ENCODE measurements at places on chromosomes 13 and 19. TPM values are rescaled to one million over a fixed set of nuclear protein-coding genes. Genes with fewer than 3 reads are reported as not detected.

The IFNL1 gene
- total RNA-seq, result not detected

The ZNF723 gene
- total RNA-seq, result not detected

- H3K36me3 ChIP-seq, result no peaks in the 10 kb centered on the region
- H3K27ac ChIP-seq, result no peak overlapping the region
- no peak overlapping the region for H3K4me3 ChIP-seq
- H3K4me1 ChIP-seq, result no peaks in the 10 kb centered on the region
- H3K27me3 ChIP-seq, result no peaks in the 10 kb centered on the region
Measured at GRCh38 chr13:42086582-42086981, 38.1 kb downstream of the DGKH start.

- no peaks in the 10 kb centered on the region for H3K27me3 ChIP-seq
- no peaks in the 10 kb centered on the region for H3K4me1 ChIP-seq
- H3K4me3 ChIP-seq, result no peak overlapping the region
- H3K36me3 ChIP-seq, result no peaks in the 10 kb centered on the region
Measured at GRCh38 chr19:41595258-41595889, 19.4 kb downstream of the CEACAM21 start.

- no peak for DNase-seq
- peak overlapping the region; percentile 75 for H3K4me3 ChIP-seq
- H3K27me3 ChIP-seq, result no peaks in the 10 kb centered on the region
- peaks cover 17% of the 10 kb centered on the region for H3K36me3 ChIP-seq
- H3K27ac ChIP-seq, result peak overlapping the region; percentile 72
Measured at GRCh38 chr19:19202707-19203011, 555 bp downstream of the NR2C2AP start.

DNA sequence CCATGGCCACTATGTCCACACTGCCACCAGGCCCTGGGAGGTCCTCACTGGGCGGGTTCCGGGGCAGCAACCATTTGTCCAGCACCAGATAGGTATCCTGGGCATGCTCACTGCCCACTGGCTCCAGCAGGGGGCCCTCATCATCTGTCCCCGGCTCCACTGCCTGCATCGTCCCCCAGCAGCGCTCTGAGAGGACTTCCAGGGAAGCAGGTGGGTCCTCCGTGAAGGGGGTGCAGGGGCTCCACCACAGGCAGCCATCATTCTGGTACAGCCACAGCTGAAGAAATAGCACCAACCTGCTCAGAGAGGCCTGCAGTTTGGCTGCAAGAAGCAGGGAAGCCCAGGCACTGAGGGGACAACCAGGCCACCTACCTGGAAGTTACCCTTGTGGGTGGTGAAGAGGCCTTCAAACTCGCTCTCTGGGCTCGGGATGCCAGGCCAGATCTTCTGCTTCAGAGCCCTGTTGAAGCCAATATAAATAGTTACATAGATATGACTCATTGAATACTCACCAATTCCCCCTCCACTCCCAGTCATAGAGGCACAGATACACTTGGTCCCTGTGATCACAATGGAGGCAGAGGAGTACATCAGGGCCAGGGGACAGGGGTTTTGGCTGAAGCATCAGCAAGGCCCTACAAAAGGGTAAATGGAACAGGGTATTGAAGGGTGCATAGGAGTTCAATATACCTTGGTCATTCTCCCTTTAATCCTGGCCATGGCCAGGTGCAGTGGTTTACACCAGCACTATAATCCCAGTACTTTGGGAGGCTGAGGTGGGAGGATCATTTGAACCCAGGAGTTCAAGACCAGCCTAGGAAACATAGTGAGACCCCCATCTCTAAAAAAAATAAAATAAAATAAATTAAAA, 4.1 kb downstream of the SWSAP1 start:
- peaks cover 61% of the 10 kb centered on the region for H3K4me1 ChIP-seq
- H3K27me3 ChIP-seq, result peaks cover 5% of the 10 kb centered on the region
- no peaks in the 10 kb centered on the region for H3K36me3 ChIP-seq

GRCh38 chr19:24081056-24081455, 5.9 kb upstream of the ZNF254 start:
- no peaks in the 10 kb centered on the region for H3K27me3 ChIP-seq
- DNase-seq, result no peak
- H3K27ac ChIP-seq, result no peak overlapping the region
- no peak overlapping the region for H3K4me3 ChIP-seq
- no peaks in the 10 kb centered on the region for H3K36me3 ChIP-seq

- H3K4me3 ChIP-seq, result no peak overlapping the region
- no peaks in the 10 kb centered on the region for H3K27me3 ChIP-seq
- DNase-seq, result no peak
- H3K36me3 ChIP-seq, result no peaks in the 10 kb centered on the region
Measured at GRCh38 chr13:25447396-25447795, 75.6 kb downstream of the ATP8A2 start.

DNA sequence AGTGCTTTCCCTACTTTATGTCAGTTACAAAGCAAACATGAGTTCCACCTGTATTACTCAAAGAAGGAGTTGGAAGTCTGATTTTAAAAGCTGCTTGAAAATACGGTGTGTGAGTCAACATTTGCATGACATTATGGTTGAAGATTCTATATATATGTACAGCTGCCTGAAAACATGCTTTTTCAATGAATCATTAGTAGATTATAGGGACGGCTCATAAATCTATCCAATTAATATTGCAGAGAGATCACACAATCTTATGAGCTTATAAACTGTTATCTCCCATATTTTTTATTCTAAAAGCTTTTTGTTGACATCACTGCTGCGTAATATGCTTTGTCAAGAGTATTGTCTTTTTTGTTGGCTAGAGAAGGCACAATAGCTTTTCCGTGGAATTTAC, 873.8 kb downstream of the SLITRK6 start:
- H3K4me3 ChIP-seq, result no peak overlapping the region
- no peaks in the 10 kb centered on the region for H3K27me3 ChIP-seq
- no peaks in the 10 kb centered on the region for H3K4me1 ChIP-seq
- no peaks in the 10 kb centered on the region for H3K36me3 ChIP-seq
- no peak for DNase-seq

DNA sequence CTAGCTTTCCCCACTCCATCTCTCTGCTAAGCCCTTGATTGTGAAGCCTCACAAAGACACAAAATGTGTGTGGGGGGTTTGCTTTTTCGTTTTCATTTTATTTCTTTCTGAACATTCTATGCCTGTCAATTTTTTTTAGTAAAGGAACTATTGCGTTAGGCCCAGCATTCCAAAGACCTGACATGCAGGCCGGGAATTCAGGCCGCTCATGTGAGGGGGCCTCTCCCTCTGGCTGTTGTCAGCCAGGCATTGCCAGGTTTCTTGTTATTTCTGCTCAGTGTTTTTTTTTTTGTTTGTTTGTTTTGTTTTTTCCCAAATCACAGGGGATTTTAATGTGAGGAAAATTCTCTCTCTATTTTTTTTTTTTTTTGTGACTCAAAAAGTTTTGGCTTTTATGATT, 10.3 kb upstream of the MEDAG start:
- no peaks in the 10 kb centered on the region for H3K27me3 ChIP-seq
- no peak overlapping the region for H3K4me3 ChIP-seq
- no peaks in the 10 kb centered on the region for H3K4me1 ChIP-seq
- no peak for DNase-seq
- no peak overlapping the region for H3K27ac ChIP-seq
- no peaks in the 10 kb centered on the region for H3K36me3 ChIP-seq

DNA sequence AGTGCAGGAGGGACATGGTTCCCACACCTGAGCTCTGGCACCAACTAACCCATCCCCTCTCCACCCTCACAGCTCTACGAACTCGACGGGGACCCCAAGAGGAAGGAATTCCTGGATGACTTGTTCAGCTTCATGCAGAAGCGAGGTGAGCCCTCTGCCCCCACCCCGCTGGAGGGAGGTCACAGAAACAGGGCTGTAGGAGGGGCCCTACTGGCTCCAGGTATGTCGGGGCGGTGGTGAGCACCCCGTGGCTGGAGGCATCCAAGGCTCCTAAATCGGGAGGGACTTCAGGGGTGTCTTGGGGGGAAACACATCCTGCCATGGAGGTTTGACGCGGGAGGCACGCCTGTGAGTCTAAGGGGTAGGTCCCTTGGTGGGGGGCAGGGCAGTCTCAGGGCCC, 24.1 kb upstream of the WDR18 start:
- no peak overlapping the region for H3K4me3 ChIP-seq
- H3K27ac ChIP-seq, result peak overlapping the region; percentile 24
- no peak for DNase-seq

- H3K4me3 ChIP-seq, result no peak overlapping the region
- no peak overlapping the region for H3K27ac ChIP-seq
- H3K4me1 ChIP-seq, result no peaks in the 10 kb centered on the region
- DNase-seq, result no peak
- H3K27me3 ChIP-seq, result no peaks in the 10 kb centered on the region
- no peaks in the 10 kb centered on the region for H3K36me3 ChIP-seq
Measured at GRCh38 chr13:41837629-41838028, 123.3 kb downstream of the VWA8 start.

DNA sequence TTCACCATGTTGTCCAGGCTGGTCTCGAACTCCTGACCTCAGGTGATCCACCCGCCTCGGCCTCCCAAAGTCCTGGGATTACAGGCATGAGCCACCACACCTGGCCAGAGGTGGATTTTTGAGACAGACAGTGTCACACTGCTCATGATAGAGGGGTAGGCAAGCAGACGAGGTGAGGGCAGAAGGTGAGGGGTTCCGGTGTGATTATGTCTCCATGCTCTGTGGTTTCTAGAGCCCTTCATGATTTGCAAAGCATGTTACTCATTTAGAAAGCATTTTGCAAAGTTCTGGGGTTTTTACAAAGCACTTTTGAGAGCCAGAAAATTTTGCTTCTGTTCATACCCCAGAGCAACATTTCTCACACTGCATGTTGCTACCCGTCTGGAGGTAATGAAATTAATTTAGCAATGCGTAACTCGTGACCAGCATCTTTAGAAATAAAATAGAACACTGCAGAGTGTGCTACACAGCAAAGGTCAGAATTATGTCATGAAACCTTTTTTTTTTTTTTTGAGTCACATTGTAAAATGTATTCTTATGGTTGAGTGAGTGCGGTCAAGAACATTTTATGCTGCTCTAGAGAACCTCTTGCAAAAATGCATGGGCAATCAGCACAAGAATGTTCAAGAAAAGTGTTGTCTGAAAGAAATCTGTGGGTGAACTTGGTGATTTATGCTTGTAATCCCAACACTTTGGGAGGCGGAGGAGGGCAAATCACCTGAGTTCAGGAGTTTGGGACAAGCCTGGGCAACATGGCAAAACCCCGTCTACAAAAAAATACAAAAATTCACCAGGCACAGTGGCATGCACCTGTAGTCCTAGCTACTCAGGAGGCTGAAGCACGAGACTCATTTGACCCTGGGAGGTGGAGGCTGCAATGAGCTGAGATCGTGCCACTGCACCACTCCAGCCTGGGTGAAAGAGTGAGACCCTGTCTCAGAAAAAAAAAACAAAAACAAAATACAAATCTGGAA, 58.0 kb downstream of the MAP4K1 start:
- no peaks in the 10 kb centered on the region for H3K36me3 ChIP-seq
- no peak overlapping the region for H3K27ac ChIP-seq
- peak overlapping the region; percentile 12 for H3K4me3 ChIP-seq
- H3K27me3 ChIP-seq, result no peaks in the 10 kb centered on the region
- DNase-seq, result peak; percentile 35
- H3K4me1 ChIP-seq, result peaks cover 31% of the 10 kb centered on the region

The WDR88 gene
- total RNA-seq, result not detected

GRCh38 chr13:69389899-69390298, 717.7 kb upstream of the ATXN8OS start:
- no peaks in the 10 kb centered on the region for H3K36me3 ChIP-seq
- no peaks in the 10 kb centered on the region for H3K27me3 ChIP-seq
- no peak for DNase-seq
- no peaks in the 10 kb centered on the region for H3K4me1 ChIP-seq
- H3K4me3 ChIP-seq, result no peak overlapping the region

DNA sequence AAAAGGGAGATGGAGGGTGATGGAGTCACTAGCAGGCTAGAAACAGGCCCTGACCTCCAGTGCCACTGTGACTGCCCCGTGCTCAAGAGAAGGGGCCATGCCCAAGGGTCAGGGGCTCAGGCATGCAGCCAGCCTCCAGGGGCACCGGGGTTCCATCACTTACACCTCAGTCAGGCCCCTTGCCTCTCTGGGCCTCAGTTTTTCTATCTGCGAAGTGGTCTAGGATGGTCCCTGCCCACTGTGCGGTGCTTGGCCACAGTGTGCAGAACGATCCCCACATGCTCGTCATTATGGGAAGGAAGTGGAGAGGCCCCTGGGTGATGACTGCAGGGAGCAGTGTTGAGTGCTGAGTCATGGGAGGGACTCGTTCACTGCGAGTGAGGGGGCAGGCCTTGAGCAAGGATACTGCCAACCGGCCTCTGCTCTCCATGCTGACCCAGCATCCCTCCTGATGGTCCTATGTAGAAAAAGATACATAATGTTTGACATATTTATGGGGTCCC, 23.1 kb downstream of the TMED1 start:
- no peaks in the 10 kb centered on the region for H3K27me3 ChIP-seq
- peak overlapping the region; percentile 31 for H3K27ac ChIP-seq
- peaks cover 19% of the 10 kb centered on the region for H3K4me1 ChIP-seq
- H3K4me3 ChIP-seq, result no peak overlapping the region
- no peak for DNase-seq

DNA sequence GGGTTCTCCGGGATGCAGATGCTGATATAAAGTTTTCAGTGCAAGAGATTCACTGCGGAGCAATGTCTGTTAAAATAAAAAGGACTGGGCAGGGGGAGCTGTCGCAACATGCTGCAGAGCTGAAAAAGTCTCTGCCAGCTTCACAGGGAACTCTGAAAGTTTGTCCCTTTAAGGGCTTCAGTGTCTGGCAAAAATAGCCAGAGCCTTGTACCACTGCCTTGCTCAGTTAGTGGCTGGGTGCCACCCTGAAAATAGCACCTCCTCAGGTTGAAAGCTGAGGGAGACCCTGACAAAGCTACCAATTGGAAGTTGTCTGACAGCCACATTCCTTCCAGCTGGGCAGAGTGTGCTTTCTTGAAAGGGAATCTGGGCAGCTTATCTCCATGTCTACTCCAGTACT, 3.0 kb upstream of the NDFIP2 start:
- no peak overlapping the region for H3K27ac ChIP-seq
- H3K36me3 ChIP-seq, result no peaks in the 10 kb centered on the region
- no peaks in the 10 kb centered on the region for H3K27me3 ChIP-seq
- H3K4me1 ChIP-seq, result peaks cover 20% of the 10 kb centered on the region

- no peaks in the 10 kb centered on the region for H3K36me3 ChIP-seq
- H3K27me3 ChIP-seq, result no peaks in the 10 kb centered on the region
- H3K4me1 ChIP-seq, result no peaks in the 10 kb centered on the region
- no peak overlapping the region for H3K27ac ChIP-seq
Measured at GRCh38 chr13:32007494-32007893, 24.1 kb upstream of the FRY start.

The RFPL4A gene
- total RNA-seq, result not detected

GRCh38 chr13:48072787-48073186, 22.1 kb downstream of the MED4 start:
- H3K27me3 ChIP-seq, result no peaks in the 10 kb centered on the region
- no peak overlapping the region for H3K4me3 ChIP-seq
- no peaks in the 10 kb centered on the region for H3K4me1 ChIP-seq
- H3K27ac ChIP-seq, result no peak overlapping the region
- H3K36me3 ChIP-seq, result peaks cover 40% of the 10 kb centered on the region
- DNase-seq, result no peak

Data from CD8-positive, alpha-beta memory T cell (primary cell).